Muscle of arm (tissue), 14 donors: ENCODE measurements at places on chromosomes 3 and 15.

DNA sequence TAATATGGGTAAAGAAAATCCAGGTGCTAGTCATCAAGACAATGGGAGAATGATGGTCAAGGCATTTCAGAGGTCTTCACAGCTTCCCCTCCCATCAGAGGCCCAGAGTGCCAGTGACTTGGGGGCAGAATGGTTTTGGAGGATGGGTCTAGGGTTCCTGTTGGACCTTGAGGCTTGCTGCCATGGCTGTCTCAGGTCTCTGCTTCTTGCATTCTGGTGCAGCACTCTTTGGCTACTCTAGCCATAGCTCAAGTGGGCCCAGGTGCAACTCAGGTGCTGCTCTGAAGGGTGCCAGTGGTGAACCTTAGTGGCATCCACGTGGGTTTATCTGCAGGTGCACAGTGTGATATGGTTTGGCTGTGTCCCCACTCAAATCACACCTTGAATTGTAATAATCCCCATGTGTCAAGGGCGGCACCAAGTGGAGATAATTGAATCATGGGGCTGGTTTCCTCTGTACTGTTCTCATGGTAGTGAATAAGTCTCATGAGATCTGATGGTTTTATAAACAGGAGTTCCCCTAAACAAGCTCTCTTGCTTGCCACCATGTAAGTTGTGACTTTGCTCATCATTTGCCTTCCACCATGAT lies 48.5 kb upstream of the PEX5L start:
- no peak for DNase-seq

DNA sequence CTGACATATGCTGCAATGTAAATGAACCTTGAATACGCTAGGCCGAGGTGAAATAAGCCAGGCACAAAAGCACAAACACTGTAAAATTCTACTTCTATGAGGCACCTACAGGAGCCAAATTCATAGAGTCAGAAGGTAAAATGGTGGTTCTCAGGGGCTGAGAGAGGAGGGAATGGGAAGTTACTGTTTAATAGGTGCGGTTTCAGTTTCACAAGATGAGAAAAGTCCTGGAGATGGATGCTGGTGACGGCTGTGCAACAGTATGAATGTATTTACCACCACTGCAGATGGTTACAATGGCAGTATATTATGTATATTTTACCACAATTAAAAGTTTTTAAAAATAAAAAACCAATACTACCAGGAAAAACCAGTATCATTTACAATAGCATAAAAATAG lies 4.0 kb downstream of the TNK2 start:
- DNase-seq, result no peak

DNA sequence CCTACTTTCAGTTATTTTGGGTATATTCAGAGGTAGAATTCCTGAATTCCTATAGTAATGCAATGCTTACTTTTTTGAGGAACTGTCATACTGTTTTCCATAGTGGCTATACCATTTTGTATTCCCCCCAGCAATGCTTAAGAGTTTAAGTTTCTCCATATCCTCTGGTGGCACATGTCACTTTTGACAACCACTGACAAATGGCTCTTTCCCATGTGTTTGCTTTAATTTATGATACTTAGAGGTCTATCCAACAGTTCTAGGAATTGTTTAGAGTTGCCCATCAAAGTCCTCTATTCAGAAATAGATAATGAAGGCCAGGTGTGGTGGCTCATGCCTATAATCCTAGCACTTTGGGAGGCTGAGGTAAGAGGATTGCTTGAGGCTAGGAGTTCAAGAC lies 128.9 kb upstream of the CFAP20DC start:
- no peak for DNase-seq

- DNase-seq, result no peak
Measured at GRCh38 chr3:157351981-157352380, 84.7 kb upstream of the PTX3 start.

DNA sequence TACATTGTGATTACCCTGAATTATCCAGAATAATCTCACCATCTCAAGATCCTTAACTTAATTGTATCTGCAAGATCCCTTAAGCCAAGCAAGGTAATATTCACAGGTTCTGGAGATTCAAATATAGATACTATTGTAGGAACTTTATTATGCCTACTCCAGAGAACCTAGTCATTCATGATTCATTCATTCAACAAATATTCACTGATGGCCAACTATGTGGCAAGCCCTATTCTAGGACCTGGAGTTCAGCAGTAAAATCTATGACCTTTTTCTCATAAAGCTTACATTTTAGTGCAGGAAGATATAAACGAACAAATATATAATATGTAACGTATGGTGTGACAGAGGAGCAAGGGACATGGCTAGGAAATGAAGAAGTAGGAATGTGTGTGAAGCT lies 49.6 kb downstream of the ISL2 start:
- no peak for DNase-seq

DNA sequence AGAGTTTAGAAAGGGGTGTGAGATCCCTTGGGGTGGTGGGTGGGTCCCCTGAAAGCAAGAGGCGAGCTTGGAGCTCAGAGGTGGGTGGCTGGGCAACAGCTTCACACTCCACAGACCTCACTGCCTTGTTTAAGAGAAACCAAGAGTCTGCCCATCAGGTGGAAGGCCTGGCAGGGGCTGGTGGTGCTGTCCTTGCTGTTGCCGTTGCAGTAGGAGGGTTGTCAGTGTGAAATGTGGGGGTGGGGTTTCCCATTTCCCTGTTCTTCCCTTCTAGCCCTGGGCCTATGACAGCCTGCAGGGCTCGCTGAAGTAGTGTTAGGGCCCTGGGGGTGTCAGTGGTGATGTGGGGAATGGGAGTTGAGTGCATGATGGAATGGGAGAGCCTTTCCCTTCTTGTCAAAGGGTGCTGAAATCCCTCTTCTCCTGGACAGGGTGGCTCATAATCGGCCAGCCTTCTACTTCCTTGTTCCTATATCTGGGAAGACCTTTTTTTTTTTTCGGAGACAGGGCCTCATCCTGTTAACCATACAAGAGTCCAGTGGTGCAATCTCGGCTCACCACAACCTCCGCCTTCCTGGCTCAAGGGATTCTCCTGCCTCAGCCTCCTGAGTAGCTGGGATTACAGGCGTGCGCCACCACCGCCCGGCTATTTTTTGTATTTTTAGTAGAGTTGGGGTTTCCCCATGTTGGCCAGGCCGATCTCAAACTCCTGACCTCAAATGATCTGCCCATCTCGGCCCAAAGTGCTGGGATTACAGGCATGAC lies 4.3 kb downstream of the PLEKHO2 start:
- DNase-seq, result no peak

DNA sequence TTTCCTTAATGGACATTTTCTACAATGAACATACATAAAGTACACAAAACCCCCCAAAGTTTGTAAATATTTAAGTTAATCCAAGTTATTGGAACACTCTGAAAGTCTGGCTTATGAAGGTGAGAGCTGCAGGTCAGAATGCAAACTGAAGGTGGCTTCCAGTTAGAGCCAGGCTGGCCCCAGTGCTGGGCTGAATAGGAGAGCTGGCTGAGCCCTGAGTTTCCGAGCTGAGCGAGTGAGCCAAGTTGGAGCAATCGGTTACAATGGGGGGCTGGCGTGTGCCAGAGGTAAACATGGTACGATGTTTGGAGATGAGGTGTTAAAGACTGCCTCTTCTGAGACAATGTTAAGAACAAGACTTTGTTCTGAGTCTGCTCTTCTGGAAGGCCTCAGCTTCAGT lies 230.8 kb upstream of the MCTP2 start:
- DNase-seq, result no peak
